ENCODE measurements at places on chromosomes 5 and 9.

DNA sequence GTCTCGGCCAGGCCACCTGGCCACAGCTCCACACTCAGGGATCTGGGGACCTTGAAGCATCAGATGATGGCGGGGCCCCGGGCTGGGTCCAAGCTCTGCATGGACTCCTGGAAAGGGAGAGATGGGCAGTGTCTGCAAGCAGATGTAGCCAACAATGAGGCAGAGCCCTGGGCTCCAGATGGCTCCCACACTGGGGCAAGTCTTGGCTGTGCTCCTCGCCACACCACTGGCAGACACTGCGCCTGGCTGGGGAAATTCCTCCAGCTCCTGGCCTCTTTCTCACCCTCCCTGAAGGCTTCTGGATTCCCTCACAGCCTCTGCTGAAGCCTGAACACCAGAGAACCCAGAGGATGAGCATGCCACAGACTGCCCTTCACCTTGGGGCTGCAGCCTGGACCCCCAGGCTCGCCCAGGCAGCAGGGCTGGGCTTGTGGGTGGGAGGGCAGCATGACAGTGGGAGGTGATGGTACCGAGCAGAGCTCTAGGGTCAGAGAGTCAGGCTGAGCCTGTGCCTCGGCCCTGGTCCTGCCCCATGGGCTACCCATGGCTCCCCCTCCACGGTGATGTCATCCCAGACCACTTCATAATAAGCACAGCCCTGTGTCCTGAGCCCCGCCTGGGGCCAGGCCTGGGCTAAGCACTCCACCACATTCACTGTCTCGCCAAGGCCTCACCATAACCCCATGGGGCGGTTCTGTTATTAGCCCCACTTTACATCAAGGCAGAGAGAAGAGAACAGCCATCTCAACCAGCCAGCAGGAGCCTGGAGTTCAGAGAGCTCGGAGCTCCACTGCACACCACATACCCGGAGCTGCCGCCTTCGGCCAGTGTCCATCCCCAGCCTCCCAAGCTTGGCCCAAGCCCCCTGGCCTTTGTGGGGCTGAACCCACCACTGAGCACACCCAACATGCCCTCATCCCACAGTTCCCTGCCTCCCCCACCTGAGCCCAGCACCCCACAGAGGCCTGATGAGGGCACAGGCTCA, 62.2 kb upstream of the ADAMTS2 start:
- DNase-seq, result no peak

GRCh38 chr5:163309914-163310313, 127.5 kb upstream of the CCNG1 start:
- no peak for DNase-seq

GRCh38 chr9:102911185-102911584, 83.9 kb upstream of the CYLC2 start:
- DNase-seq, result no peak

- no peak for DNase-seq
These were observed 101.8 kb downstream of the FGF18 start for GRCh38 chr5:171521219-171521633.

GRCh38 chr9:21788752-21789151, 13.7 kb upstream of the MTAP start:
- DNase-seq, result no peak

DNA sequence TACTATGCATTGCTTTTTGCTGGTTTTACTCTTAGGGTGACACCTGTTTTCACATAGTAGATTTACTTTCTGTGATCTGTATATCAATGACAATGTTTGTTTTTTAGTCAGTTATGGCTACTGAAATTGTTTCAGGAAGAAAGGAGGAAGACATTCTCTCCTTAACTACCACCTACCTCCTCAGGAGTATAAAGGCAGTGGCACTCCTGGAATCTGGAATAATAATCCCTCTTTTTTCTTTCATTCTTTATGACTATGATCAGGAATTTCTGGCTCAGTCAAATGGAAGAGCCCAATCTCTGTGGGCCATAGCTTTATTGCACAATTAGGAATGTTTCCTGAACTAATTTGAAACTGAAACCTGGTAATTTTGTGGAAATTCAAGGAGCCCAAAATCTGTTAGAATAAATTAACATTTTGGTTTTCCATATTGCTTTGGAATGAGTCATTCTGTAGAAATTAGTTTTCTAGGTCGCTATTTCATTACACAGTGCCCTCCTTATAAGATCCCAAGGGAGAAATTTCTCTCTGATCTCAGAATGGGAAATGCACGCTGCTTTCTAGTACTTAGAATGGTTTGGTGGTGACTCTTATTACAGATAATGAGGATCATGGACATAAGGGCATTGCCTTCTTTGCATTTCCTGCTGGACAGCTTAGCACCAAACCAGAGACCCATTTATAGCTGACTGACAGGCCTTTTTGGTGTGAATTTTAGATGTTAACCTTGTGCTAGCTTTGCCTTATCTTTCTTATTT, 95.3 kb upstream of the VLDLR start:
- DNase-seq, result no peak

DNA sequence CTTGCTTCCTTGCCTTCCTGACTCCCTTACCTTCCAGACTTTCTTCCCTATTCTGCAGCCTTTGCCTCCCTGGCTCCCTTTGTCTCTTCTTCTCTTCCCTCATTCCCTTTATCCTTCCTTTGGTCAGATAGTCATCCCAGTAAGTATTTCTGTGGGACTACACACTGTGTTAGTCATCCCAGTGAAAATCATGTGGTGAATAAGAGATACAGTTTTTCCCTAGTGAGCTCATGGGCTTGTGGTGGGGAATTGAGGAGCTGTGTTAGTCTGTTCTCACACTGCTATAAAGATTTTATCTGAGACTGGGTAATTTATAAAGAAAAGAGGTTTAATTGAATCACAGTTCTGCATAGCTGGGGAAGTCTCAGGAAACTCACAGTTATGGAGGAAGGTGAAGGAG, 109.8 kb upstream of the EDIL3 start:
- no peak for DNase-seq
